ENCODE measurements at places on chromosomes 6 and 20. TPM values are rescaled to one million over a fixed set of nuclear protein-coding genes. Genes with fewer than 3 reads are reported as not detected.

SNAP25 gene
- 2.5 TPM for total RNA-seq

SLC17A3 gene
- not detected for total RNA-seq

LTB gene
- 4.0 TPM for total RNA-seq

TNNC2 gene
- total RNA-seq = 0.89 TPM

HLA-DPA1 gene
- total RNA-seq = 141 TPM

PRR18 gene
- total RNA-seq = not detected

NNAT gene
- 2.1 TPM for total RNA-seq

CSNK2B gene
- total RNA-seq = 116 TPM

GRCh38 chr6:121505284-121505683 is 69.8 kb downstream of the GJA1 start:
- no peak for DNase-seq

DNA sequence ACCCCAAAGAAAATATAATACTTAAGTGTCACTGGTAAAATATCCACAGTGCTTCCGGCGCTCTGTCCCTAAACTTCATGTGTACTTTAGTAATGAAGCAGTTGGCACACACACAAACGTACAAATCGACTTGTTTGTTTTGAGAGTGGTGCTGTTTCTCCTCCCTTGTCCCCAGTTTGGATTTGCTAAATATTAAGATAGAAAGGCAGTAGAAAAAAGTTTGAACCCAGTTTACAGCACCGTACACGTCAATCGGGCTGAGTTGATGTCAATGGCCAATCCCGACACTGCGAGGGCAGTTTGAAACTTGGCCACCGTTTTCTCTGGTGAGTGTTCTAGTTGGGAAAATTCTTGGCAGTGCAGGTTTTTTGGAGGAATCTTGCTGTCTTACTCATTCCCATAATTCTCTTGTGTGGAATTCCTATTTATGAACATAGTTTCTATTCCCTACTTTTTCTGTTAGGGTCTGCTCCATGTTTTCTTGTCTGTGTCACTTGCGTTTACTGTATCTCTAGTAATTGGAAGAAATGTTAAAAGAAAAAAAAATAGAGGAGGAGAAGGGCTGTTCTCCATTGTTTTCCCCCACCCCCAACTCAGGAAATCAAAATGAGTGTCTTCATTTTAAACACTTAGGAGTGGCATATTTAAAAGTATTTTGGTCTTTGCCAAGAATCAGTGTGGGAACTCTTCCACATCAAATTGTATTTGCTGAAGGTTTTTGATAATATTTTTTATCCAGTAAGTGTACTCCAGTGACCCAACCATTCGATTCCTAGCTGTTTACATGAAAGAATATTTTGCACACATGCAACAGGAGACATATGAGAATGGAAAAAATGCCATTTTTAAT is 72.3 kb downstream of the OR2B2 start:
- DNase-seq = no peak

DNA sequence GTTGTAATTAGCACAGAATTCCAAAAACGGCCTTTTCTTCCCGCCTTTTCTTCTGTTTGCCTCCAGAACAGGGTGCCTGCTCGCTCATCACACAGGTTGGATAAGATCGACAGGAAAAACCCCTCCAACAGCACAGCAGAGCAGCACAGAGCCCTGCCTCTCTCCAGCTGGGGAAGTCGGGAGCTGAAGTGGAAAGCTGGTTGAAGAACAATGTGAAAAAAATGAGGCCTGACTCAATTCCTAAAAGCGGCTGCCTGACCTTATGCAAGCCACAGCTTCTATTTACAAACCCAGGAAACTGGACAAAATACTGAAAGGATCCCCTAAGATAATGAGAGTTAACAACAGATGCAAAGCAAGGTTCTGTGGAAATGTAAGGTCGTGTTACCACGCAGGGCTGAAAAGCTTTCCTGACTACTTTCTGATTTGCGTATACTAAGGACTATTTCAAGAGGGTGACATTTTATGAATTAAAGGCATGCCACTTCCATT is 116.9 kb downstream of the TTLL2 start:
- DNase-seq = no peak

DNA sequence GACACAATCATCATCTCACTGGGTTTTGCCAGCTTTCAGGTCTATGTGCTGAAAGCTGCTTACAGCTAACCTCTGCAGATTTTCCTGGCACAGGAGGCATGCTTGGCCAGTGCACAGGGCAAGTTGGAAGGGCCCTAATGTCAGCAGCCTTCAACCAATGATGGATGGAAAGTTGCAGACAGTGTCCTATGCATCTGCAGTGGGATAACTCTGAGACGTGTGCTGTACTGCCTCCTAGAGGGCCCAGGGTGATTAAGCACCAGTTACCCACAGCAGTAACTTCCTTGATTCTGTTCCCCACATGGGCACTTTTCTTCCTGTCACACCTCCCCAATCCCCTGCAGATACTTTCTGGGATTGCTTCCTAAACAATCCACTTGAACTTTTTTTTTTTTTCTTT is 38.6 kb downstream of the OVOL2 start:
- no peak for DNase-seq

DNA sequence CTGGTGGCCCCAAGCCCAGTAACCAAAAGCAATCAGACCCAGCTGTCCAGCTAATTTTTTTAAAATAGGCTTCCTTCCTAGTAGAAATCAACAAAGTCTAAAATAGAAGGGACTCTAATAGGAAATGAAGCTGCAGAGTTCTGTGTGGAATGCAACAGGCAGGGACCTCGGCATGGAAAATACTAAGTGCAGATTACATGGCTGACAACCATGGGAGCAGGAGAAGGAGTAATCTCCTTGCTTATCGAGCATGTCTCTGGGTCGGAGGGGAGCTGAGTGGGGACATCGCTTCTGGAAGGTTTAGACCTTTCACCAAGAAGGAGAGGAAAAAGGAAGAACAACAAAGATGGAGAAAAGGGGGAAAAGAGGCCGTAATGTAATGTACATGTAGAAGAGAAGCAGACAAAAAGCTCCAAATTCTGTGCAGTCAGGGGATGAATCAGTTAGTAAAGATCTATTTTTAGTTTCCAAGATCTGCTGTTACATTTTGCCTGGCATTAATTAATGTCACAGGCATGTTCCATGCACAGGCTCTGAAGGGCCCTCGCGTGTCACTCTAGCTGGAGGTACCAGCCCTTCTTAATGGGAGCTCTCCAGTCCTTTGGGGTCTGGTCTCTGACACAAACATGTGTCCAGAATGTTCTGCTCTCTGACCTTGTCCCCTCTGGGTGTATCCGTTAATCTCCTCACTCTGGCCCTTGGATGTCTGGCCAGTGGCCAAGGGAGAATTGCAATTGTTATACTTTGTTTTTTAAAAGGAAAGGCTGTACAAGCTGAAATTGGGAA is 16.6 kb upstream of the ZNF831 start:
- DNase-seq = no peak

- no peak for DNase-seq
These were observed 24.9 kb downstream of the DPPA5 start for GRCh38 chr6:73329201-73329600.

DNA sequence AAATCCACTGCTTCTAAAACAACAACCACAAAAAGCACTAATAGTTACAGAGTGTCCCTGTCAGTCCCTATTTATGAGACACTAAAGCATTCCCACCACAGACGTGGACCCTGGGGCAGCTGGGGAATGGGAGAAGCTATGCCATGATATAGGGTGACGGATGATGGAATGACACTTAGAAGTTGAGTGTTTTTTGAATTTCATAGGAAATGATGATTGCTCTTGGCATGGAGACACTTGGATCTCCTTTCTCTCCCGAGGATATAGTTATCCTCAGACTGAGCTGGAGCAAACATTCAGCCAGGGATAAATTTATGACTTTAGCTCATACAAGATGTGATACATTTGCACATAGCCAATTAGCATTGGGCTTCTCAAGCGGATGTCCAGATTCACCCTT is 151.2 kb downstream of the EDN3 start:
- DNase-seq = no peak

DNA sequence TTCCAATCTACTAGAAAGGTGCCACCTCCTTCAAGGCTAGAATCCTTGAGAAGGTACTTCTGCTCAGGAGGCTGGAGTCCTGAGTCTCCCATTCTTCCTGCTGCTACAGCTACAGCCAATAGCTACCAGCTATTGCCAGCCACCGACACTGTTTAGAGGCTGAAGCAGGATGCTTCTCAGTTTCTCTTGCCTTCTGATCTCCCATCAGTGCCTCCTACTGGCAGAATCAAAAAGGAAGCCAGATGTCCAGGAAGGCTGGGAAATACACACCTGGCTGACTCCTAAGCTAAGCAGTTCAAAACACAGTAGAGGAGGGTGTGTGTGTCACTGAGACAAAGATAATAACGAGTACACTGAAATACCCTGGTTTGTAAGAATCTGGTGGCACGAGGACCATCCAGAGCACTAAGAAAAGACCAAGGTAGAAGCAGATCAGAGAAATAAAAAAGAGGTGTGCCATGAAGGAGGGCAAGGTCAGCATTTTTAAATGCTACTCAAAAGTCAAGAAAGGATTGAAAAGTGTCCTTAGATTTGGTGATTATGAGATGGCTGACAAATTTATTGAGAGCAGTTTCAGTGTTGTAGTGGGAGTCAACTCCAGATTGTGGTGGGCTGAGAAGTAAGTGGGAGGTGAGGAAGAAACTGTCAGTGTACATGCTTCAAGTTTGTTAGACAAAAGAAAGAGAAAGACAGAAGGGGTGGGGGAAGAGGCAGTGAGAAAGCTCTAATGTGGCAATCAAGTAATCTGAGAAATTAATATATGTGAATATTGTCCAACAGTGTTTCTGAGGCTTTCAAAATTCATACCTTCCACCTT is 2.3 kb upstream of the HLA-DMA start:
- no peak for DNase-seq

DNA sequence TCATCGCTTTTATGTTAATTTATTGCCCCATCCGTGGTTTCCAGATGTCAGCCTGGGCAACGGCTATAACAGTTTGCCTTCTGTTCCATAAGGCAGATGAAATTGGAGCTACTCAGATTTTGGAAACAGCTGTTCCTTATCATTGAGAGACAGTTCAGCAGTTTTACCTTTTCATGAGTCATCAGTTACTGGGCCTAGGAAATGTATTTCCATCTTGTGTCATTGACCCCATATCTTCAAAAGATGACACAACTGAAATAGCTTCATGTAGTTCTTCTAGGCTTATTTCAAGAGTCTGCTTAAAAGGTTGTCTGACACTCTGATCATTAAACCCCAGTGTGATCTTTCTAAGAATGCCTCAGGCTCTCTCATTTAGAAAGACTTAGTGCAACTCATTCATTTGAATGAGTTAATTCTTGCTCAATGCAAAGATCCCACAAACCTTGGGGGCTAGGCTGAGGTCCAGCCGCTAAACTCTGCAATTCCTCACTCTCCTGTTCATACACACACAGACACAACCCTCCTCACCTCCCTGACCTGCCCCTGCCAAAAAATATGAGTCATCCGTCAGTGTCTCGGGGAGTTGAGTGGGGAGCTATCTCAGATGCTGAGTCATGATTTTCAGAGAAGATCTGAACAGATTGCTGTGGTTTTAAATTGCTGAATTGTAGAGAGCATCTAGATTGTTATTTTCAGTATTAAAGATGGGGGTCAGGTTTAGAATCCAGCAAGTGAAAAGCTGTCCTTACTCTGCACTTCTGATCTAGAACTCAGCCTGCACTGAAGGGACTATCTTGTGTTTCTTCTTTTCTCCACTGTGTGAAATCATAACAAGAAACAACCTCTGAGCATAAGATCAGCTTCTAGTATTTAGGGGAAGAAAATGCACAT is 61.8 kb downstream of the RPP40 start:
- DNase-seq = no peak

DNA sequence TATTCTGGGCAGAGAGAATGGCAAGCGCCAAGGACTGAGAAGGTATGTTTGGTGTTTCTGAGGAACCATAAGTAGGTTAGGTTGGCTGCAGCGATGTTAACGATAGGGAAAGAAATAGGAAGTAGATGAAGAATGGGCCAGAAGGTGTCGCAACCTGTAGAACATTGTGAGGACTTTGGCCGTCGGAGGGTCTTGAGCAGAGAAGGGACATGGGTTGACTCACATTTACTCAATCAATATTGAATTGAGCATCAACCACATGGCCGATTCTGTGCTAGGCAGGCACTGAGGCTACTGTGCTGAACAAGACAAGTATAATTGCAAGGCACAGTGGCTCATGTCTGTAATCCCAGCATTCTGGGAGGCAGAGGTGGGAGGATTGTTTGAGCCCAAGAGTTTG is 26.8 kb upstream of the RPN2 start:
- no peak for DNase-seq

DNA sequence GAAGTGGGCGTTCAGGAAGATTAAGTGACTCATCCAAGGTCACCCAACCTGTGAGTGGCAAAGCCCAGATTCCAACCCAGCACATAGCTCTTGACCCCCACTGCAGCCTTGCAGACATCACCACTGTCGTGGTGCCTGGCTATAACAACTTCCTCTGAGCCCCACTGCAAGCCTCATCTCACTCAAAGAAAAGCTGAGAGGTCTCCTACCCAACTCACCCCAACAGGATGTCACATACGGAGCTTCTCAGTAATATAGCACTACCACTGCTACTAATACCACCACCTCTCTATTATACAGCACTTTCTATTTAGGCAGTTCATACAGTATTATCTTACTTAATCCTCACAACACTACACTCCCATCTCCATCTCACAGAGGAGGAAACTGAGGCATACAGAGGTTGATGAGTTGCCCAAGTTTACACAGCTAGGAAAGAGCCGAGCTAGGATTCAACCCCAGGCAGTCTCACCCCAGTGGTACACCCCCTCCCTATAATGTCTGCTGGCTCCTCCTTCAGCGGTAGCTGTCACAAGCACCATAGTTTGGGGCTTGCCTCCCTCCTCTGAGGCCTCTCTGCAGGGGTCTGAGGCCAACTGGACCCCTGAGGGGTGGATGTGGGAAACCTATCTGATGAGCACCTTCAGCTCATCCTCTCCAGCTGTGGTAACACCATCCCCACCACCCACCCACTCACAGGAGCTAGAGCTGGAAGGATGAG is 19.5 kb downstream of the TFEB start:
- no peak for DNase-seq

DNA sequence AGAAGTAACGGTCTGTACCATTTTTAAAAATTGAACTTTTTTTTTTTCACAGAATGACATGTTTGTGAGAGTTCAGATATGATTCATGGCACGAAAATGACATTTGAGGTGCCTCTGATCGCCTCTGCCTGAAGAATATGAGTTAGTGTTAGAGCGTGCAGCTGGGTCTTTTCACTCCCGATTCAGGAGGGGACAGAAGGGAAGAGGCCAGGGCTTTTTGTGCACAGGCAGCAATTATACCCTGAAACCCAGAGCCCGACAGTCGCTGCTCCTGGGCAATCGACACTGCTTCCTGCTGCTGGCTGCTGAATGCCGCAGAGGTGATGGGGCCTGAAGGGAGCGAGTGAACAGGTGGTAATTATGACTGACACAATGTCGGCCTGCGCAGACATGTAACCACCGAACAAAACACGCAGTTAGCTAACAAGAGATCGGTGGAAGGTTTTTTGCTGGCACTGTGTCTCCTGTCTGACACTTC is 652.0 kb upstream of the NOX3 start:
- no peak for DNase-seq
